ENCODE measurements at places on chromosomes 6 and 20. TPM values are rescaled to one million over a fixed set of nuclear protein-coding genes. Genes with fewer than 3 reads are reported as not detected.

GRCh38 chr20:48131581-48131980, 346.3 kb upstream of the SULF2 start:
- DNase-seq, result no peak

DNA sequence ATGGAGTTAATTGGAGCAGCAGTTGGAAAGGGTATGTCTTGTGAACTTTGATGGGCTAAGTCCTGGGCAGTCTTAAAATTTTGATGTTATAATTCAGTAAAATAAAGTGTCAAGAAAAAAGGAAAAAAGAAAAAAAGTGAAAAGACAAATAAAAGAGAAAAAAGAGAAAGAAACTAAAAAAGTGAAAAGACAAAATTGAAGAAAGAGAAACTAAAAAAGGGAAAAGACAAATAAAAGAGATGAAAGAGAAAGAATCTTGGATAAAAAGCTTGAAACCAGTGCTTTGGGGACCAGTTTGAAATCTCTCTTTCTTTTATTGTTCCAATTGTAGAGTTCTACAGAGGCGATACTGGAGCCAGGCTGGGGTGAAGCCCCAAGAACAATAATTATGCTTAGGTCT, 12.0 kb upstream of the PGK2 start:
- DNase-seq, result no peak

- peak; percentile 18 for DNase-seq
Observed at GRCh38 chr6:161740486-161740885, 466.6 kb upstream of the AGPAT4 start.

- no peak for DNase-seq
Observed at GRCh38 chr6:163348789-163349680, 65.5 kb upstream of the QKI start.

GRCh38 chr20:38859070-38859690, 53.7 kb downstream of the PPP1R16B start:
- DNase-seq, result no peak

Gene FOXS1
- 0.99 TPM for total RNA-seq

Gene DAAM2
- 20.1 TPM for total RNA-seq
